ENCODE measurements at places on chromosomes 4 and X.

DNA sequence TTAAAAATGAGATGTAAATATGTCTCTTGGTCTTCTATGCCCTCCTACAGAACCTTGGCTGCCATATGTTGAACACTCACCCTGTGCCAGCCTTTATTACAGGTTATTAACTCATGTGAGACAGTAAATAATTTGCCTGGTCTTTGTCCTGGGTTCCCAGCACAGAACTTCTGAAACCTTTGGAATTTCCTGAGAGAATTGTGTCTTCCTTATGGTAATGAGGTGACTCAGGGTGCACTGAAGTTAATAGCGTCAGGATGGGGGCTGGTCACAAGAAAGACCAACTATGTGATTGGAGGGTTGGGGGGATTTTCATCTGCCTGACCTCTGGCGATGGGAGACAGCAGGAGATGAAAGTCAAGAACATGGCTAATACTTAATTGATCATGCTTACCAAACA is 289.8 kb upstream of the STS start:
- no peak for DNase-seq

DNA sequence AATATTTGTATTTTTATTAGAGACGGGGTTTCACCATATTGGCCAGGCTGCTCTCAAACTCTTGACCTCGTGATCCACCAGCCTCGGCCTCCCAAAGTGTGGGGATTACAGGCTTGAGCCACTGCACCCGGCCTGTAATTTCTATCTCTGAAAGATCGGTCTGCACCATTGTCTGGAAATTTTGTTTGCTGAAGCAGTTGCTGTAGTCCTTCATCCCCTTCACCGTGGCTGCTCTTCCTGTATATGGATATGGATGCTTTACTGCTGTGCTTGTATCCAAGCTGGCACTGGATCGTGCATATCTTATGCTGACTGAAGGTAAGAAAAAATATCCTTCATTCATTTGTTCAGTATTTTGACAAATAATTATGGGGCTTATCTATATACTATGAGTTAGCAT is 338.4 kb upstream of the GNPDA2 start:
- no peak for DNase-seq

DNA sequence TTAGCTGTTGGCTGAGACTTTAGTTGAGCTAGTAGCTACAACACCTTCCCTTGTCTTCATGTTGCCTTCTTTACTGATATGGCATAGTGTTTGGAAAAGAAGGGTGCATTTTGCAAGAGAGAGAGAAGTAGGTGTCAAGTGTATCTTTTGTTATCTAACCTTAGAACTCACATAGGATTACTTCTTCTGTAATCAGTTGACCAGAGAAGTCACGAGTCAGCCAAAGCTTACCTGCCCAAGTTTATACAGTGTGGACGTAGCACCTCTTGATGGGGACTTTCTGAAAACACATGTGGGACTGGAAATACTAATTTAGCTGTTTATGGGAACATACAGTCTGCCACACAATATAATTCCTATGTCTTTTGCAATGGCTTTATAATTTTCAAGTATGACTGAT is 56.0 kb downstream of the UGT8 start:
- no peak for DNase-seq

- peak; percentile 24 for DNase-seq
Measured at GRCh38 chr4:113684534-113685091, 76.9 kb downstream of the CAMK2D start.

- DNase-seq = no peak
Measured at GRCh38 chr4:73897380-73898136, 28.4 kb downstream of the CXCL1 start.

DNA sequence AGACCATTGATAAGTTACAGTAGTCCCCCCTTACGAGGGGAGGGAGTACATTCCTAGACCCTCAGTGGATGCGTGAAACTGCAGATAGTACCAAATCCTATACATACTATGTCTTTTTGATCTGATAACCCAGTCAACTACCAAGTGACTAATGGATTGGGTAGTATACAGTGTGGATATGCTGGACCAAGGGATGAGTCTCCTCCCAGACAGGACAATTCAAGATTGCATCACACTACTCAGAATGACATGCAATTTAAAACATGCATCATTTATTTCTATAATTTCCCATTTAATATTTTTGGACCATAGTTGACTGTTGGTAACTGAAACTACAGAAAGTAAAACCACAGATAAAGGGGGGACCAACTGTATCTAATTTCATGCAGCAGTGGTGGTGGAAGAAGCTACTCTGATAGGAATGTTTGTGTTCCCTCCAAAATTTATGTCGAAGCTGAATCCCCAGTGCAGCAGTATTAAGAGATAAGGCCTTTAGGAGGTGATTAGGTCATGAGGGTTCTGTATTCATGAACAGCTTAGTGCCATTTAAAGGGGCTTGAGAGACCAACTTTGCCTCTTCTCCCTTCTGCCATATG is 11.9 kb downstream of the HADH start:
- DNase-seq = no peak

DNA sequence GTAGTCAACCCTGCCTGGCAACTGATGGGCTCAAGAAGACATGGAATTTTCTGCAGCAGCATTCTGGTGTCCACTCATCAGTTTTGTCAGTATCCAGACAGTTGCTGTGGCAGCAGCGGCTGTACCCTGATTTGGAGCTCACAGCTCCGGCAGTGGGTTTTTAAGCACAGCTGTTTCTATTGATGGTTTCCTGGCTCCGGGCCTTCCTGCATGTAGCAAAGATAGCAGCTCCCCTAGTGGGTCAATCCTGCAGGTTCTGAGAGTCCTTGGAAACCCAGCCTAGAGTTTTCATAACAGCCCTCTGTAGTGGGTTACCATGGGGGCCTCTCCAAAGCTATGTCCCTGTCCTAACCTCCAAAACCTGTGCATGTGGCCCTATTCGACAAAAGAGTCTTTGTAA is 84.0 kb upstream of the ATP6AP2 start:
- DNase-seq = no peak

GRCh38 chrX:30533835-30534234 is 43.7 kb downstream of the TASL start:
- DNase-seq = no peak

GRCh38 chr4:31059753-31060522 is 339.8 kb downstream of the PCDH7 start:
- no peak for DNase-seq

GRCh38 chr4:65645185-65645584 is 25.1 kb downstream of the EPHA5 start:
- DNase-seq = no peak

DNA sequence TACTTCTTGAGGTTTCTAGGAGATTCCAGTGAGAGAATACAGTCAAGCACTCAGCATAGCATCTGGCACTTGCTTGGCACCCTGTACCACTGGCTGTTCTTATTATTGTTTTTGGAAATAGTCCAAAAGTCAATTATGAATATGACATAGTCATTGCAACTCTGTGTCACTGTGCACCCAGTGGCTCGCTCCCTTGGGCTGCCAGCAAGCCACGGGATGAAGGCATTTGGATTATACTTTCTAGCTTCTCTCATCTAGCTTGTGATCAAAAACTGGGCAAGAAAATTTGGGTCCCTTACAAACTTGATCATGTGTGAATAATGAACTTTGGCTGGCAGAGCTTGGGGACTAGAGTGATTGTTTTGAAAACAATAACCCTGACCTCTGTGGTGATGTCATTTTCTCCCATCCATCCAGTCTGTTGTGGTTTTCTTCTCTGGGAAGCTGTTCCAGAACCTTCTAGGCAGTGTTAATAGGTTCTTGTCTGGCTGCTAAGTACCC is 32.7 kb upstream of the LIMCH1 start:
- DNase-seq = no peak

DNA sequence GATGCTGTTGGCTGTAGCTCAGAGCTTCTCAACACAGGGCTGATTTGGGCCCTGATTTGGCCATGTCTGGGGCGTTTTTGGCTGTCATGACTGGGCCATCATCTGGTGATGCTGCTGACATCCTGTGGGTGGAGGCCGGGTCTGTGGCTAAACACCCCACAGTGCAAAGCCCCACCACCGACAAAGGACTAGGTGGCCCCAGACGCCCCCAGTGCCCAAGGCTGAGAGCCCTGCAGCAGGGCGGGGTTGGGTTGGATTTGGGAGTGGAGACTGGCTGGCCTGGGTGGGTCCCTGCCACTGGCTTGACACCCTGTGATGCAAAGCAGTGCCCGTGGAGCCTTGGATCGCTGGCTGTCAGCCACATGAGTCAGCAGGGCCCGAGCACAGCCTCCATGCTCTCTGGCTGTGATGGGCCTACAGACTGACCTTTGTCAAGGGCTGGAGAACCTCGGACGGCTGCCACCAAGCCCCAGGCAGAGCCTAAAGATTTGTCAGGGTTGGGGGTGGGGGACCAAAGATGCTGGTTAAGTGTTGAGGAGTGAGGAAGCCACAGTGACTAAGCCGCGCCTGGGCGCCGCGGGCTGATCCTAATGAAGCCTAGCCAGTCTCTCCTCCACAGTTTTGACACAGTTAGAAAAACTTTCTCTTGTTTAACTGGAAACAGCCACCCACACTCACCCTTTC is 28.3 kb downstream of the CYTL1 start:
- DNase-seq = no peak

DNA sequence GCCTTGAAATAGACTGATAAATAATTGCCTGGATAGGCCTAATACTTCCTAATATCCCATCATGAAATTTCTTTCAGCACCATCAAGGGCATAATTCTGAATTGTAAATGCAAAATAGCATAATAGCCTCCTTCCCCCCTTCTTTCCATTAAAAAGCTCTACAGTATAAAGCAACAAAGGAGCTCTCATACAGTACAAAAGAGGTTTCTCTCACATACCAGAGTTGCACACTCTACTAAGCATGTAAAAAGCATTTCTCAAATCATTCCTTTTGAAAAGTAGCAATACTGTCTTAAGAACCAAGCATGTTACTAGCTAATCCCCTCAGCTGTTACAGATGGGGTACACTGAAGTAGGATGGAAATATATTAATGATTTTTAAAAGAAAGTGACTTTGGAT is 509.0 kb downstream of the KLHL13 start:
- DNase-seq = no peak

GRCh38 chr4:108172231-108172752 is 3.6 kb upstream of the LEF1 start:
- DNase-seq = peak; percentile 49

DNA sequence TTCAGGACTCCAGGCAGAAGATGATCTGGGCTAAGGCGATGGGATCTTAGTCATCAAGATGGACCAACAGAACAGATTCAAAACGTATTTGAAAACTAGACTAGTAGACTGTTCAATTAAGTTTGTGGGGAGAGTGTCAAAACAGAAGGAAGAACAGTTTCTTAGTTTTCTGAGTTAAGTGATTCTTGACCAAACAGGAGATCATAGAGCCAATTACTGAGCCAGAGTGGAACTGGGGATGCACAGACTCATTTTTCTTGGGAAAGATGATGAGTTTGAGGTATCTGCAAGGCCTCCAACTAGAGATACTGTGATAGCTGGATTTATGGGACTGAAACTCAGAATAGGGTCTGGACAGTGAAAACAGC is 119.5 kb downstream of the REELD1 start:
- no peak for DNase-seq

DNA sequence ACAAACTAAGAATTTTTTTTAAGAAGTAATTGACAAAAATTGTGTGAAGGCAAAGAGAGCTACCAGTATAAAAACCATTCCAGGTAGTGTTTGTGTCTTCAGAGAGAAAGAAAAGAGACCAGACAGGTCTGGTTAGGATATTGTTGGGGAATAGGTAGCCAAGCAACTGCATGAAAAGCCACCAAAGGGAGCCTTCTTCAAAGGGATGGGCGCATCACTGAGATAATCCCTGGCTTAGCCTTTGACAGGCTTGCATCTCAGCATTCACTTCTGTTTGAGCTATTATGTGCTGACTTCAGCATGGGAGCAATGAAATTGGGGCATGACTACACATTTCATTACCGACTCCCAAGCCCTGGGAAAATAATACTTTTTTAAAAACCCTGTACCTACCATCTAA is 496.6 kb downstream of the IL1RAPL1 start:
- no peak for DNase-seq

- no peak for DNase-seq
Measured at GRCh38 chr4:26369581-26369980, 48.8 kb downstream of the RBPJ start.

GRCh38 chrX:97538745-97539144 is 655.0 kb downstream of the RPA4 start:
- DNase-seq = no peak

- DNase-seq = no peak
Measured at GRCh38 chr4:46016306-46016705, 107.5 kb downstream of the GABRG1 start.

GRCh38 chr4:172109466-172109865 is 296.3 kb downstream of the GALNTL6 start:
- DNase-seq = no peak

DNA sequence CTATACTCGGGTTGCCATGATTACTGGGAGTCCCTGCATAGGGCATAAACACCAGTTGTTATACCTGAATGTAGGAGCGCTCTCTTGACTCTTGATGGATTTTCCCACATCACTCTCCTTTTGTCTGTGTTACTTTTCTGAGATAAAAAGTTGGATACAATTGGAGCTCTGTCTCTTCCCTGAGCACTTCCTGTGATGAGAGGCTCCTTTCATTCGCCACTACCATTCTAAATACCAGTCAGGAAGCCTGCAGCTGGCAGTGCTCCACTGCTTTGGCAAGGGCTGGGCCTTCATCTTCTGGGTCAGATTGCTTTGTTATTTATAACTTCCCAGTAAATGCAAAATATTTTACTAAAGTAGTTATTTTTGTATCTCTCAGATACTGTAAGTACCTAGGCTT is 13.9 kb downstream of the TCEANC start:
- DNase-seq = no peak

Data from CD4-positive, alpha-beta T cell treated with Interleukin-17A for 4 hours (primary cell).